ENCODE measurements at places on chromosomes 11 and 22. TPM values are rescaled to one million over a fixed set of nuclear protein-coding genes. Genes with fewer than 3 reads are reported as not detected.

DNA sequence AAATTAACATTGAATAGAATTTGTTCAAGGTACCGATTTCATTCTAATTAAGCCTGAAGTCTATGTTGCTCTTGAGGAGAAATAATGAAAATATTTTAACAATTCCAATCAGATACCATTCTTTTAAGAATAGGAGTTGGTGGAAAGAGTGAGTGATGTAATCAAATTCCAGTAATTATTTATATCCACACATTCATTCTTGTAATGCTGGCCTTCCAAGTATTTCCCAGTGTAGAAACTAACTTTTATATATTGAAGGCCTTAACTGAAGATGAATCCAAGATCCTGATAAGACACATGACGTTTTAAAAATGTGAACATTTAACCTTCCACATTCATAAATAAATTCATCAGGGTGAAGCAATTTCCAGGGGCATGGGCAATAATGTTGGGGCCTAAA, 36.6 kb upstream of the PAX6 start:
- no peak for DNase-seq

Gene ALX4
- not detected for total RNA-seq

GRCh38 chr11:115471367-115471766, 32.8 kb downstream of the CADM1 start:
- DNase-seq, result no peak

DNA sequence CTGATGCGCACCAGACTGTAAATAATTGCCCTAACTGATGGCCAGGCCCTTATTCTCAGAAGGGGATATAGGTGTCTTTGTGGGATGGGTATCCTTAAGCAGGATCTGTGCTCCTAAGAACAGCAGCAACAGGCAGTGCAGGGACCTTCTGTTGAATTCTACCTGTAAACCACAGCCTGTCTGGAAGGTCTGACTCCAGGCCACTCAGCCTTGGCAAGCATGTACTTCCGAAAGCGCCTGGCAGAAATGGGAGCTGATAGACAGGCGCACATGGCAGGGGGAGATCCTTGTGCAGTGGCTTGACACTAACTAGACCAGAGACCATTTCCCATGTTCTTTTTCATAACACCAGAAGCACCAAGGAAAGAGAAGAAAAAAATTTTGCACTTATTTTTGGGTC, 59.0 kb downstream of the C22orf31 start:
- DNase-seq, result no peak

Gene FOLR2
- total RNA-seq, result 0.33 TPM

DNA sequence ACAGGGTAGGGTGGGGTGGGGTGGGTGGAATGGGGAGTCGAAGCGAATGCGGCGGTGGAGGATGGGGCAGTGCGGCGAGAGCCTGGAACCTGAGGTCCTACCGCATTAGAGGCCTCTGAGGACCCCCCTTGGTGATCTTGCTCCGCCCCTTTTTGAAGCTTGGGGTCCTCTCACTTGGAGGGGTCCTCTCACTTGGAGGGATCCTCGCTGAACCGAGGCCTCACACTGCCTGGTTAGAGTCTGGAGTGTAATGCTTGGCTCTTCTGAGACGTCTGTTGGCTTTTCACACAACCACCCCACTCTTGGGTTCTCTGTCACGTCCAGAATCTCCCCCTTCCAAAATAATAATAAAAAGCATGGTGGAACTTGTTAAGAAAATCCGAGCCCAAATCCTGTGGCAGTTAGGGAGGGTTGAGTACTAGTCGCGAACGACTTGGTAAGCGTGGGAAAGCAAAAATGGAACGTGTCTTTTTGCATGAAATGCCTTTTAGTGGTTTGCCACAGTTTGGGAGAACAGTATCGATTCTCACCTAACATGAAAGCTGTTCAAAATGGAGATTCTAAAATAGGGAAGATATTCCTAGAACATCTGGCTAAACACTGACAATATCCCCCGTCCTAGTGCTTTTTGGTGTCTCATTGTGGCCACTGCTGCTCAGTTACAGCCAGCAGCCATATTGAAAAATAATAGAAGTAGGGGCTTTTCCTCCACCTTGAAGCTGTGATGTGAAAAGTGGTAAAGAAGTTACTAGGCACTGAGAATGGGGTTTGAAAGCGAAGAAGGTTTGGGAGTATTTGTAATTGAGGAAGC, 822 bp downstream of the RBX1 start:
- DNase-seq, result no peak

DNA sequence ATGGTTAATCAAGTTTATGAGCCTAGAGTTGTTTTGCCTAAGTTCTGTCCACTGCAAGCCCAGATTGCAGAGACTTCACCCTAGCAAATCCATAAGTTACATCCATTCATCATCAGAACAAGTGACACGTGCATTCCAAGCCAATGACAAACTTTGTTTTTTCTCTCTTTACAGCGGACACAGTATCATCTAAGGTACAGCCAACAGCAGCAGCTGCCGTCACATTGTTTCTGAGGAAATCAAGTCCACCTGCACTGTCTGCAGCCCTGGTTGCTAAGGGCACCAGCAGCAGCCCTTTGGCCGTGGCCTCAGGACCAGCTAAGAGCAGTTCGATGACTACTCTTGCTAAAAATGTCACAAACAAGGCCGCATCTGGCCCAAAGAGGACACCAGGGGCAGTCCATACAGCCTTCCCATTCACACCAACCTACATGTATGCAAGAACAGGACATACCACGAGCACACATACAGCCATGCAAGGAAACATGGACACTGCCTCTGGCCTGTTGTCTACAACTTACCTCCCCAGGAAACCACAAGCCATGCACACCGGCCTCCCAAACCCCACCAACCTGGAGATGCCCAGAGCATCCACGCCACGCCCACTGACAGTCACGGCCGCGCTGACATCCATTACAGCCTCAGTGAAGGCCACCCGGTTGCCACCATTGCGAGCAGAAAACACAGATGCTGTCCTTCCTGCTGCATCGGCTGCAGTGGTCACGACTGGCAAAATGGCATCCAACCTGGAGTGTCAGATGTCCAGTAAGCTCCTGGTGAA, 155.8 kb downstream of the C11orf91 start:
- DNase-seq, result no peak

- DNase-seq, result peak; percentile 45
These were observed 61.0 kb downstream of the BMAL1 start for GRCh38 chr11:13338427-13339069.

Gene UPK3A
- total RNA-seq, result not detected

DNA sequence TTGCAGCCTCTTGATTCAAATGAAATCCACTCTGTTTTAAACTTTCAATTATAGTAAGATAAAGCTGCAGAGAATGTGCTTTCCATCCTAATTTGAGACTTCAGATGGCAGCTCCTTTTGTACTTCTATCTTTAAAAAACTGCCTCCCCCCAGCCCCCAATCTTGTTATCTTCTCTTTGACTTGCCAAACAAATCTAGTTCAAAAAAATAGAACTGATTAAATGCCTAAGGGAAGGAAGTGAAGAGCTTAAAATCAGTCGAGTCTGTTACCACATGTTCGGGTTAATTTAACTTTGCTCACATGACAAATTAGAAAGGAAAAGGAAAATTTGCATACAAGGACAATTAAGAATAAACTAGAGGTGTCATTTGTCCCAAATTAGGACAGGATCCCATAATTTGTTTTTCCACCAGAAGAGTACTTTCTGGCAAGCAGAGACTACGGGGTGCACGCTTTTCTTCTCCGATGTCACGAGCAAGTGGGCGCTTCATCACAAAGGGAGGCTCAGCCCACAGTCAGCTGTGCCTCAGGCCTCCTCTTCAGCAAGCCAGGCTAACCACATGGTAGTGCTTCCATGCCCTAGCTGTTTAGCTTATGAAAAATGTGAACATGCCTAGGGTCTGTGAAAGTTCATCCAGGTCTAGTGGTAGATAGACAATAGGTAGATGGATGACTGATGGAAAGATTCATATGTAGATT, 69.0 kb upstream of the LDLRAD3 start:
- no peak for DNase-seq

Gene MMP8
- not detected for total RNA-seq

GRCh38 chr22:49449377-49449776, 378.3 kb downstream of the BRD1 start:
- no peak for DNase-seq

DNA sequence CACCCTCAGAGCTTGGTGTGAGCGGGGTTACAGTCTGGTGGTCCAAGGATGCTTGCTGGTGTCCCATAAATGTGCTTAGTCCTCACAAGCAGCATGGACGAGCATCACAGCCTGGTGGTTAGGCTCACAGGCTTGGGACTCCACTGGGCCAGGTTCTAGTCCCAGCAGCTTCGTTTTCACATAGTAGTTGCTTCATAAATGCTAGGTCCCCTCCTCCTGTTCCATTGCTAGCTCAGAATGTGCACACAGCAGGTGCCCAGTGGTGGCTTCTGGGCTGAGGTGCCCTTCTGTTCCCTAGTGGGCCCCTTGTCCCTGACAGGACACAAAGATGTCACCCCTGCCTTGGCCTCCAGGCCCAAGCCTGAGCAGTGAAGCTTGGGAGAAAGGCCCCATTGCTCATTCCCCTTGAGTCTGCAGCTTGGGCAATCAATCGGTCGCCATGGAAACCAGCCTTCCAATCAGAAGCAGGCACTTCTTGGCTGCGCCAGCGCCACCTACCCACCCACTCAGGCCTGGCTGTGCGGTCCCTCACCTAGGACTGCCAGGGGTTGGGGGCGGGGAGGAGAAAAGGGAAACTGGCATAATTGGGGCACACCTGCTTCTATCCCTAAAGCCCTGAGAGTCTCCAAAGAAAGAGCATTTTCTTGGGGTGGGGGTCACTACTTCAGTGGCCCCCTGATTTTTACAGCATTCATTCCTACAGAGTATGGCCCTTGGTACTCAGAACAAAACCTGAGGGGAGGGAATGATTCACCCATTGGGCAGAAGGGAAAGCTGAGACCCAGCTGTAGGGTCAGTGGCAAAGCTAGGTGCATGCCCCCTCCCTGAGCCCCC, 48.1 kb downstream of the CYTH4 start:
- no peak for DNase-seq

Gene CD3E
- total RNA-seq, result 607 TPM

Gene CLDN5
- not detected for total RNA-seq

Gene OR8G5
- not detected for total RNA-seq

Gene OR6T1
- total RNA-seq, result not detected

DNA sequence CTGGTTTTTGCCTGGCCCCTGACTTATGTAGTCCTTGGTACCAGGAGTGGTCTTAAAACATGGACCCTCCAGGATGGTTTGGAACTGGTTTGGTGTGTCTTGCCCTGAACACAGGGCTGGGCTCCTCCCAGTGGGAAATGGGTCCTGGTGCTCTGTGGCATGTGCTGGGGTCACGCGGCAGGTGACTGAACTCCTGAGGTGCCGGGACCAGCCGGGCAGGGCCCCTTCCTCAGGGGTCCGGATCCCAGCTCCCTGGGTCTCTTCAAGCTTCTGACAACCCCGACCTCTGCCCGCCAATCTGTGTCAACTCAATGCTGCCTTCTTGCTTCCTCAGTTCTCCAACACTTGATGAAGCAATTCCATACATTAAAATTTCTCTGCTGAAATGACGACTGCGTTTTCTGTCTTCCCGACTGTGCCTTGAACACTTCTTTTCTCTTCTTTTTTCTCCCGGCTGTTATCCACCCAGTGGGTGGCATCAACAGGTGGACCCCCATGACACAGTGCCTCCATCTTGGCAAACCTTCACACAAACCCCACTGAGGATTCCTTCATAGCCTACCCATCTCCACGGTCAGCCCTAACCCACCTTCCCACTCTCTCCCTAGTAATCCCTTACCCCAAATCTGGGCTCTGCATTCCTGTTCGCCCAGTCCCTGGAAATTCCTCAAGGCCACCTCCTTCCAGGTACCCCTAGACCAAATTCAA, 4.4 kb downstream of the IFT27 start:
- DNase-seq, result no peak

Gene KRTAP5-2
- not detected for total RNA-seq

GRCh38 chr22:20574920-20575353, 67.5 kb downstream of the MED15 start:
- DNase-seq, result no peak

GRCh38 chr11:61111786-61112517, 9.7 kb downstream of the CD5 start:
- DNase-seq, result peak; percentile 54

GRCh38 chr11:76119032-76119431, 87.3 kb downstream of the WNT11 start:
- DNase-seq, result no peak

GRCh38 chr11:125128450-125128849, 17.0 kb upstream of the TMEM218 start:
- no peak for DNase-seq

DNA sequence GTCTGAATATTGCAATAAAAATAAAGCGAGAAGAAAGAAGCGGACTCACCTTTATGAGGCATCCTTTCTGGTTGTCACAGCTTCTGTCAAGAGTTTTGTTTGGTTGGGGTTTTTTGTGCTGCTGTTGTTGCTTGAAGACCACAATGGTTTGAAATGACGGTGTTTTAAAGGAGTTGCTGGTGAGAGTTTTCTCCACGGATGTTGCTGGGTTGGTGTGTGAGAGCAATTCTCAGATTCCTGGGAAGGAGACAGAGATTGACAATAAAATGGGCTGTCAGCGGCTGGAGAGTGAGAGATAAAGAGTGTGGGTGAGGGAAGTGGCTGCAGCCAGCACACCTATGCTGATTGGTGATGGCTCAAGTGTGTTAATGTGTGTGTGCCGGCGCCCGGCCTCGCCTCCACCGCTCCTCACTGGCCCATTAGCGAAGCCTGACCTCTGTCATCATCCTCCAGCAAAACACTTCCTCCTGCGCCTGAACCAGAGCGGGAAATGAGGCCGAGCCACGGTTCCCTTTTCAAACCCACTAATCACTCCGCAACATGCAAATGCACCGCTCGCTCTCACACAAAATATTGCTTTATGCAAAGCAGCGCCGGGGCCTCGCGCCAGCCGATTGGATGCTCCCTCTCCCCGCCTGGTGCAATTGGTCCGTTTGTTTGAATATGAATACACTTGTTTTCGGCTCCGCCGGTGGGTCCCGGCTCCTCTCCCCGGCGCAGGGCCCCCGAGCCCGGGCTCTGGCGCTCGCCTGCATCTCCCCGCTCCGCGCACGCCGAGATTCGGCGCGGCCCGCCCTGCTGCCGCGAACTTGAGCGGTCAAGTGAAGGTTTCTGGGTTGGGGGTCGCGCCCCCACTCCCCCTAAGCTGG, at the start of gene PAX6:
Gene PAX6 (minus strand): TSS at position 544 of the 869 bp plus-strand sequence. CDS start 4,911 bp downstream, outside the sequence.
- no peak for DNase-seq

Gene OR6Q1
- not detected for total RNA-seq

Gene NRIP3
- total RNA-seq, result 1.4 TPM

- peak; percentile 63 for DNase-seq
These were observed 866 bp downstream of the GP1BB start for GRCh38 chr22:19723983-19724827.

DNA sequence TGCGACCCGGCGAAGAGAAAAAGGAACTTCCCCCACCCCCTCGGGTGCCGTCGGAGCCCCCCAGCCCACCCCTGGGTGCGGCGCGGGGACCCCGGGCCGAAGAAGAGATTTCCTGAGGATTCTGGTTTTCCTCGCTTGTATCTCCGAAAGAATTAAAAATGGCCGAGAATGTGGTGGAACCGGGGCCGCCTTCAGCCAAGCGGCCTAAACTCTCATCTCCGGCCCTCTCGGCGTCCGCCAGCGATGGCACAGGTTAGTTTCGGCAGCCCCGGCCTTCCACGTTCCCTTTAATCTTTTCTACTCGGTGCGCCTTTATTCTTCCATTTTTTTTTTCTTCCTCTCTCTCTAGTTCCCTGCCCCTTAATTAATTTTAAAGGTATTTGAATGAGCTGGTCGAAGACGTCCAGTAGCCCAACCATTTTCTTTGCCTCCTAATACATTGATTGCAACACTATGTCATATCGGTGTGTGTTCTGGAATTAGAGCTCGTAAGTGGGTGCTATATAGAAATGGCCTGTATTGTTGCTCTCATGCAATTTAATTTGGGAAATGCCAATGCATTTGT, 537 bp downstream of the EP300 start:
- no peak for DNase-seq

Gene INPP5J
- total RNA-seq, result 0.31 TPM

Gene LGALS12
- not detected for total RNA-seq

Measured in activated naive CD8-positive, alpha-beta T cell treated with anti-CD3 and anti-CD28 coated beads, Interleukin-2, amount 10 ng/mL, durations not matched to agents 7 days and 5 days (primary cell).